ENCODE measurements at places on chromosomes 7 and 10.

DNA sequence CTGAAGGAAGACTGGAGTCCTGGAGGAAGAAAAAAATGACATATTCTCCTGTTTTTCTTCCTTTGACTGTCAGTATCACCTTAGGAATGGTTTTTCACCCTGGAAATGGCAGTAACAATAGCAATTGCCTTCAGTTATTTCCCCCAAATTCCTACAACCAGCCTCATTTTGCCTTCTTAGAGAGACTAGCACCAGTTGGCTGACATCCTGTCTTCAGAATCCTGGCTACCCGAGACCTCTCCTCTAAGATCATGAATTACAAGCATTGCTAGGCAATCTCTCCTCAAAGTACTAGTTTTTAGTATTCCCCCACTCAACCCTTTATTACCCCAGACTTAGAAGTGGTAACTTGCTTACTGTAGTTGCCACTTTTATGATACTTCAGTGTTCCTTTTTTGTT is 53.4 kb downstream of the TAS2R16 start:
- DNase-seq, result no peak

DNA sequence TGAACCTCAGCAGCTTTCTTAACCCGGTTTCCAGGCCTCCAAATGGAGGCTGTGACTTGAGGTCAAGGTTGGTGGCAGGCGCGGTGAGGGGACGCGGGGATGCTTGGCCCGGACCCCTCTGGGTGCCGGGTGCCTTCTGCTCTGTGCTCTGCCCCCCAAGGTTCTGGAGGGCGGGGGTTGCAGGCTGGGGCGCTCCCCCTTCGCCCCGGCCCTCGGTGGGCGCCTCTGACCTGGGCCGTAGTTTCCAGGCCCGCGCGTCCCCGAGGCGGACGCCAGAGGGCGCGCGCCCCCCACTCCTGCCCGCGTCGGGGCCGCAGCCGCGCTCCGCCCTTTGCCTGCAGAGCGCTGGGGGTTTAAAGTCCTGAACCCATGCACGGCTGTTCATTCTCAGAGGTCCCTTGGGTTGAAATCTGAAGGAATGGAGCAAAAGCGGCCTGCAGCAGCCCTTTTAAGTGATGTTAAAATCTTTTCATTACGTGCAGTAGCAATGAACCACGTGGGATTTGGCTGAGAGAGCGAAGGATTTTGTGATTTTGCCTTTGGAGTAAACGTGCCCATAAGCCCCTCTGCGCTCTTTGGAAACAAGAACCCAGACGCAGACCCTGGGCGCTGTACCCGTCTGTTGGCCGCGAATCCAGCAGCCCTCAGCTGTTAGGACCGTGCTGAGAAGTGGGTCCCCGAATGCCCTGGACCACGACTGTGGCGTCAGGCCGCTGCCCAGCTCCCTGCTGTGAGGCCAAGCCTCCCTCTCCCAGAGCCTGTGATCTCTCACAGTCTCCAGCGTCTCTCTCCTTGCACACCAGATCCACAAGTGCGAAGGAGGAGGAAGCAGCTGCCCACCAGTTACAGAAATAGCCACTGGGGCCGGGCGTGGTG is 135.0 kb downstream of the ACTR3B start:
- peak; percentile 15 for DNase-seq

GRCh38 chr10:79046741-79047583 is 21.8 kb upstream of the ZMIZ1 start:
- no peak for DNase-seq

GRCh38 chr7:106768324-106768751 is 96.7 kb upstream of the PIK3CG start:
- no peak for DNase-seq

DNA sequence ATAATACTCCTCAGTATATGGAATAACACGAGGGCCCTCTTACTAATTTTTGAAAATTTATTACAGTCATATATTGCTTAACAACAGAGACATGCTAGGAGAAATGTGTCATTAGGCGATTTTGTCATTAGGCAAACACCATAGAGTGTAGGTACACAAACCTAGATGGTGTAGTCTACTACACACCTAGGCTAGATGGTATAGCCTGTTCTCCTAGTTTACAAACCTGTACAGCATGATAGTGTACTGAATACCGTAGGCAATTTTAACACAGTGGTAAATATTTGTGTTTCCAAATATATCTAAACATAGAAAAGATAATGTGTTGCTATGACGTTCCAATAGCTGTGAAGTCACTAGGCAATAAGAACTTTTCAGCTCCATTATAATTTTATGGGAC is 12.8 kb downstream of the OR2F1 start:
- DNase-seq, result no peak

GRCh38 chr7:152523916-152524315 is 88.1 kb upstream of the KMT2C start:
- DNase-seq, result no peak

GRCh38 chr10:129323879-129324278 is 143.2 kb upstream of the MGMT start:
- DNase-seq, result no peak

- no peak for DNase-seq
Observed at GRCh38 chr10:110609605-110610004, 34.5 kb upstream of the RBM20 start.

DNA sequence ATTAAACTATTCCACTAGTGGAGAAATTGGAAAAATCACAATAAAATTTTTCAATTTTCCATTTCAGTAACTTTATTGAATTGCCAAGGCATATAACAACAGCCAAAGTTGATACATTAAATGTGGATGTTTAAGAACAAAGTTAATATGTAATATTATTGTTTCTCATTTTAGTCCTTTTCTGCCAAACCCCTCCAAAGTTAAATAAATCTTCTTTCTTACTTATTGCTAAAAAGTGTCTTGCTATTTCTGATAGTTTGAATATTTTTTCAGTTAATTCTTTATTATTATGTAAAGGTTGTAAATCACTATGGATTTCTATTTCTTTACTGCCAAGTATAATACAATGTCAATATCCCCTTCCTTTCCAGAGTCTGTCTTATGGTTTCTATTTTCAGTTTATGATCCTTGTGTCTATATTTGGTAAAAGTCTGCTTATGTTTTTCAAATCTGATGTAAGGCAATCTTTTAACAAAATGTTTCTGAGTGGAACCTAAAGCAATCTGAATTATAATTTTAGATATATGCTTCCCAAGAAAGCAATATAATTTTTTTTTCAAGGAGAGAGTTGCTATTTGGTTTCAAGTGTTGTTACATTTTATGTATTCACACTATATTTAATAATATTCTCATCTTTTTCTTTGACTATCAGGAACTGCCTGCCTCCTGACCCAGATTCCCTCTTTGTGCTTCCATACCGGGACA is 80.3 kb upstream of the RHOBTB1 start:
- no peak for DNase-seq

DNA sequence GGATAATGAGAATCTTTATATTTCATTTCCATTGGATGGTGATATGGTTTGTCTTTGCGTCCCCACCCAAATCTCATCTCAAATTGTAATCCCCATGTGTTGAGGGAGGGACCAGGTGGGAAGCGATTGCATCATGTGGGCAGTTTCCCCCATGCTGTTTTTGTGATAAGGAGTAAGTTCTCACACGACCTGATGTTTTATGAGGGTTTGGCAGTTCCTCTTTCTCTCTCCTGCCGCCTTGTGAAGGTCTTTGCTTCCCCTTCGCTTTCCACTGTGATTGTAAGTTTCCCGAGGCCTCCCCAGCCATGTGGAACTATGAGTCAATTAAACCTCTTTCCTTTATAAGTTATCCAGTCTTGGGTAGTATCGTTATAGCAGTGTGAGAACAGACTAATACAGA is 59.4 kb downstream of the MTPN start:
- DNase-seq, result no peak

DNA sequence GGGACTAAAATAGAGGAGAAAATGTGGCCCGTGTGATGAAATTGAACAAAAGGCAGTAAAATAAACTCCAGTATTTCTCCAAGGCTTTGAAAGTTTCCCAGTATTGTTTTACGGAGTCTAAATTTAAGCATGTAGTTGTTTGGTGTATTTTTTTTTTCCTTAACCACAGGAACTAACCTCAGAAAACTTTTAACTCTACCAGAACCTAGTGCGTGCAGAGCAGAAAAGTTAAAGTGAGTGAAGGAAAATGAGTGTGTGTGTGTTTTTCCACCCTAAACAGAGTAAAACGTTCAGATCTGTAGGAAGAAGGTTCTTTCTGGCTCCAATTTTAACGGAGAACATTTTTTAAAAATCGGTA is 812 bp downstream of the PROSER2 start:
- DNase-seq, result no peak

- DNase-seq, result no peak
Observed at GRCh38 chr10:118505363-118505762, 90.1 kb downstream of the PRLHR start.

DNA sequence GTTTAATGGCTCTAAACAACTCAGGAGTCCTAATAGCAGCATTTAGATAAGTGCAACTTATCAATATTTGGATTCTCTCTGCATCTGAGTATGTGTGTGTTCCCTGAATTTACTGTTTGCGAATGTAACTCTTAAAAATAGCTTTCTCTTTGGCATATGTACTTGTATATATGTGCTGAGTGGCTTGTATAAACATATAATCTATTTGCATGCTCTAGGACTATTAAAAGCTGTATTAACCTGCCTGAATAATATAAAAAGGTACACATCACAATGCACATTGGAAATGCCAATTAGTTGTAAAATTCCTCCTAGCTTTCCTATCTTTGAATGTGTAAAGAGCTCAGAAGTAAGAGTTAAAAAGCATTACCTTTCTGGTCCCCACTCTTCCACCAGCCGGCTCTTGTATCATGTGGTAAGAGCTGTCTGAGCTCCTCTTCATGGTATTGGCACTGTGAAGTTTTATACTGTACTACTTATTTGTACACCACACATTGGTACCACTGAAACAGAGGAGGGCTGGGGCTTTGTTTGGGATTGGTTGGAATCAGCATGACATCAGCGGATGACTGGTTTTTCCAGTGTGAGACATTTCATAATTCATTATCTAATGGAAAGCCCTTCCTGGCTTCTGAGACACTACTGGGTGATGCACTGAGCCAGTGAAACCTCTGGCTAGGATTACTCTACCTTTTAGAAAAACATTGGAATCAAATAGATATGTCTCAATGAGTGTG is at the start of gene INHBA:
TSS of gene INHBA (minus strand) at position 456 of the 737 bp plus-strand sequence. CDS start 2,716 bp downstream, outside the sequence.
- DNase-seq, result peak; percentile 49

GRCh38 chr10:46528675-46529615 is 27.5 kb downstream of the GPRIN2 start:
- DNase-seq, result no peak

DNA sequence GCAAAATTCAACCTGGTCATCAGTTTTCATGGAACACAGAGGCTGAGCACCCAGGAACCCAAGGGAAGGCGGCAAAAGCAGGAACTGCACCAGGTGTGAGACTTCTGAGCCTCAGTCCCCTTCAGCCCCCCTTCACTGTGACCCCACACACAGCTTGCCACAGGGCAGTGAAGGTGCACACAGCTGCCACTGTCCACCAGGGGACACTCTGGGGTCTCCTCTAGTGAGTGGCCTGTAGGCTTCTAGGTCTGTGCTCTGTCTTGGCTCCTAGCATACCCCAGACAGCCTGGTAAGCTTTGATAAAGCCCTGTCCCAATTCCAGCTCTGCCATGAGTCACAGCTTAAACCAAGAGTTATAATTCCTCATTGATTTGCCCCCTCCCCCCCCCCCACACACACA is 12.1 kb downstream of the KCNH2 start:
- DNase-seq, result no peak

DNA sequence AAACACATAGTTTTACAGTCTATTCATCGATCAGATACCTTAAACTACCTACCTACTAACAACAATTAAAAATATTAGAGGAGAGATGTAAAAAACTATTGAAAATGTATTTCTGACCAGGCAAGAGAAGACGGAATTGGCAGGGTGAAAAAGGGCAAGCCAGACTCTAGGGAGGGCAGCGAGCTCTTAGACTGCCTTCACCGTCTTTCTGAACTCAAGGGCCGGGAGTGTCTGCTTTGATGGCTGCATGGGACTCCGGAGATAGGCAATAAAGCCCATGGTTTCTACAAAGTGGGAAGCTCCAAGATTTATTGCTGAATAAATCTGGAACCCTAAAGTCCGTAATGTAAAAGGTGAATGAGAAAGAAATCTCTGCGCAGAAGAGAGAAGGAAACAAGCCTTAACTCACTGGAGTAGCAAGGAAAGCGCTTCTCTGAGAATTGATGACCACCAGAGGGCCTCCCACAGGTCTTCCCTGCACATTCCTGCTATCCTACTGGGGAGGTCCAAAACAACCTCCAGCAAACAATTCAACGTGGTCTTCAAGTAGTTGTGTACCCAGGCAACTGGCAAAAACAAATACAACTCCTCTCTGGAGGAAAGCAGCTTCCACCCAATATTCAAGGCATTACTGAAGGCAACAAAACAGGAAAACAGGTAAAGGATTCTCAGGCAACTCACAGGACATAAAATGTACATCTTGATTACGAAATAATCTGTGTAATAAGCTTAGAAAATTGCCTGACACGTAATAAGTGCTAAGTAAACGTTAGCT is 181.3 kb downstream of the SDK1 start:
- peak; percentile 37 for DNase-seq

- DNase-seq, result peak; percentile 19
Observed at GRCh38 chr10:97234400-97234799, 48.6 kb upstream of the SLIT1 start.

- DNase-seq, result no peak
Observed at GRCh38 chr10:36278176-36278575, 636.1 kb upstream of the FZD8 start.
